Colonic mucosa (tissue), 4 donors: ENCODE measurements at places on chromosomes 7 and 10. TPM values are rescaled to one million over a fixed set of nuclear protein-coding genes. Genes with fewer than 3 reads are reported as not detected.

DNA sequence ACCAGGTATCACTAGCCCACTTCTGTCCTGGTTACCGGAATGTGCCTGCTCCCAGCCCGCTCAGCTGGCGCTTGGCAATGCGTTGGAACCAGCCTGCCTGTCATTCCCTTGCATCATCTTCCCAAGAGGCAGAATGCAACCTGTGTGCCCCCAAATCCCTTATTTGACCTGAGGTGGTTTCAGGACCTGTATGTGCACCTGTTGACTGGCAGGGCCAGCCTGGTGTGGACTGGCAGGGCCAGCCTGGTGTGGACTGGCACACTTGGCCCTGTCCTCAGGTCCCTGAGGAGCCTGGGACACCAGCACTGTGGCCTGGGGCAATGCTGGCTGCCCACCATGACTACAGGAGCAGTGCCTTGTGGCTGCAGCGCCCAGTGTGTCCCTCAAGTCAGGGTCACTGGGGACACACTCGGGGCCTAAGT lies 38.2 kb downstream of the ZNF467 start:
- DNase-seq, result no peak

DNA sequence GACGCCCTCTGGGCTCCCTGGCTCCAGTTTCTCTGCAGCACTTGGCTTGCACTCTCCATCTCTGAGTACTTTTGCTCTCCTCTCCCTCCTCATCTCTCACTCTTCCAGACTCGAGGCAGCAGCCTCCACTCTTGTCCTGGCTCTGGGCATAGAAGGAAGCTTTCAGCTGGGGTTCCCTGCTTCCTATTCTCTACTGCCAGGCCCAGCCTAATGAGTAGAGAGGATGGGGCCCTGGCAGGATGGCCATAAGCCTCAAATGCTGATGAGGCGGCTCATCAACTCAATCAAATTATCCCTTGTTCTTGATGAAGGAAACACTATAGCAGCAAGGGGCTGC lies 55.8 kb downstream of the NEURL1 start:
- no peak for DNase-seq

DNA sequence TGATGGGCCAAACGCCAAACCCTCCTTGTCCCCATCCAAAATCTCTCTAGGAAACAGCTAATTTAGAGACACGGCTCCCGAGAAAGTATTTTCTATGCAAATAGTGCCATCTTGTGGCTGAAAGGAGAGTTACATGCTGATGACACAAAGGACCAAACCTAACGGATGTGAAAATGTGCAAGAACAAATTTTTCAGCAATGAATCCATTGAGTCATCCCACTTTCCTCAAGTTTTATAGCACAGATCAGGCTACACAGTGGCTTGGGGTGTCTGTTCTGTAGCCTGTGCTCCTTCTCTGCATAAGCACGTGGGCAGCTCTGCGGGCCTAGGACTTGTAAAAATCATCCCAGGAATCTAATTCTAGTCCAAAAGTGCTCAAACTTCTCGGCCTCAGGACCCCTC lies 154.8 kb upstream of the PRR15 start:
- DNase-seq, result peak; percentile 80

- DNase-seq, result no peak
These were observed 62.7 kb downstream of the MAD1L1 start for GRCh38 chr7:2169923-2170575.

GRCh38 chr10:11285171-11285570 lies 267.5 kb downstream of the CELF2 start:
- no peak for DNase-seq

- no peak for DNase-seq
These were observed 12.9 kb upstream of the ZNF736 start for GRCh38 chr7:64300641-64301405.

DNA sequence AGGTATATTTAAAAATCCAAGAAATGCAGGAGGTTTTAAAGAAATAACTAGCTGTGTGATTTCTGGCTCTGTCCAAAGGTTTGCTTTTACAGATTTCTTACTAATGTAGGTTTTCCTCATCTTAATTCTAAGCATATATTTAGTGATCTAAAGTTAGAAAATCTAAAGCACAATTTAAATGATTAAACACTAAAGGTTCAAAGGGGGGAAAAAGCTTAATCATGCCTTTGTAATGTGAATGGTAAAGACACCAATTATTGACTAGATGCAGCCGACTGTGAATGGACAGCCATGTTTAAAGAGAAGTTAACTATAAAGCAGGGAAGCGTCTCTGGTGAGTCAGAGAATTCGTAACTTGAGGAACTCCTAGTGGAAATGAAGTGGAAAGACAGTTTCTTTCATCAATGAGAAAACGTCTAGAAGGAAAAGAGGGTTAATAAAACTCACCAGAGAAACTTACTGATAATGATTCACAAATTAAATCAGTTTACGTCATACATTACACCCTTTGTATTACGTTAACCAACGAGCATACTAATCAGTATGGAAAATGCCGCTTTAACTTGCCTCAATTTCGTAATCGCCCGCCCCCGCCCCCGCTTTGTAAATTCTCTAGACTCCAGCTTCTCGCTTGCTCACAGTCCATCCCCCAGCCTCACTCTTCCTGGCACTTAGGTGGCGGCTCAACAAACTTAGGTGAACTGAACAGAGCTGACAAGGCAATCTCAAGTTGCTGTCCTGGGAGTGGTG lies 1.1 kb upstream of the HBP1 start:
- DNase-seq, result peak; percentile 28

DNA sequence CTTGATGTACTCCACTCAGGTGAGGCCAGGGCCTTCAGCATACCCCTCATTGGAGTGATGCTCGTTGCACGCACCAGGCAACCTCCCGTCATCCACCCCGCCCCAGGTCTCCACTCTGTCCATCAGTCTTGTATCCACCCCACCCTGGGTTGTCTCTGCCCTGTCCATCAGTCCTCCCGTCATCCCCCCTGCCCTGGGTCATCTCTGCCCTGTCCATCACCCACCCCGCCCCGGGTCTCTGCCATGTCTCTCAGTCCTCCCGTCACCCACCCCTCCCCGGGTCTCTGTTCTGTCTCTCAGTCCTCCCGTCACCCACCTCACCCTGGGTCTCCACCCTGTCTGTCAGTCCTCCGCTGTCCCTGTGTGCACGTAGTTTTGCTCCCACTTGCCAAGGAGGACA lies 59.9 kb downstream of the WDR37 start:
- no peak for DNase-seq

DNA sequence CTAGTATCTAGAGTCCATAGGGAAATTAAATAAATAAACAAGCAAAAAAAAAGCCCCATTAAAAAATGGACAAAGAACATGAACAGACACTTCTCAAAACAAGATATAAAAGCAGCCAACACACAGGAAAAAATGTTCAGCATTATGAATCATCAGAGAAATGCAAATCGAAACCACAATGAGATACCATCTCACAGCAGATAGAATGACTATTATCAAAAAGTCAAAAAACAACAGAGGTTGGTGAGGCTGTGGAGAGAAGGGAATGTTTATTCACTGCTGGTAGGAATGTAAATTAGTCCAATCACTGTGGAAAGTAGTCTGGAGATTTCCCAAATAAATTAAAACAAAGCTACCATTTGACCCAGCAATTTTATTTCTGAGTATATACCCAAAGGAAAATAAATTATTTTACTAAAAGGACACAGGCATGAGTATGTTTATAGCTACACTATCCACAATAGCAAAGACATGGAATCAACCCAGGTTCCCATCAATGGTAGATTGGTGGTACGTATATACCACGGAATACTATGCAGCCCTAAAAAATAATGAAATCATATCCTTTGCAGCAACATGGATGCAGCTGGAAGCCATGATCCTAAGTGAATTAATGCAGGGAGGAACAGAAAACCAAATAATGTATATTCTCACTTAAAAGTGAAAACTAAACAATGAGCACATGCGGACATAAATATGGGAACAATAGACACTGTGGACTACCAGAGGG lies 366.5 kb upstream of the SEMA3C start:
- DNase-seq, result no peak

GRCh38 chr7:108283252-108283651 lies 153.1 kb upstream of the LAMB4 start:
- DNase-seq, result no peak

DNA sequence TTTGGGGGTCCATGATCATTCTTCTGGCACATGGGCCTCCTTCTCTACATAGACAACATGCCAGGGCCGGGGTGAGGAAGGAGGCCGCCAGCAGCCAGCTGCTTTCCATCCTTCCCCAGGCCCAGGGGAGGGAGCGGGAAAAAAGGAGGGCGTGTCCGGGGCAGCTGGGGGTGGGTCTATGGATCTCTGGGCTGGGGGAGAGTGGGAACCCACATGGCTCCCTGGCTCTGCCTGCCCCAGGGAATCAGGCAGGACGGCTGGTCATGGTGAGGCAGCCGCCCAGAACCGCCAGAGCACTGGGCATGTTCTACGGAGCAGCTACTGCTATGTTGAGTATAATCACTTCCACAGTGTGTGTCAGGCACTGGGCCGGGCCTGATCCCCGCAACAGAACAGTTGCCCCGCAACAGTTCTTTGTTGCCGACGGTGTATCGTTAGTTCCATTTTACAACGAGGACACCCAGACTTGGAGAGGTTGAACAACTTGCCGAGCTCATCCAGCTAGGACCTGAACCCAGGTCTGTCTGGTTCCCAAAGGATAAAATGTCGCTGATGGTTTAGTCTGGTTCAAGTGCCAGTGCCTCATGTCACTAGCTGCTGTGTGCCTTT lies 6.4 kb upstream of the IRF5 start:
- DNase-seq, result no peak

DNA sequence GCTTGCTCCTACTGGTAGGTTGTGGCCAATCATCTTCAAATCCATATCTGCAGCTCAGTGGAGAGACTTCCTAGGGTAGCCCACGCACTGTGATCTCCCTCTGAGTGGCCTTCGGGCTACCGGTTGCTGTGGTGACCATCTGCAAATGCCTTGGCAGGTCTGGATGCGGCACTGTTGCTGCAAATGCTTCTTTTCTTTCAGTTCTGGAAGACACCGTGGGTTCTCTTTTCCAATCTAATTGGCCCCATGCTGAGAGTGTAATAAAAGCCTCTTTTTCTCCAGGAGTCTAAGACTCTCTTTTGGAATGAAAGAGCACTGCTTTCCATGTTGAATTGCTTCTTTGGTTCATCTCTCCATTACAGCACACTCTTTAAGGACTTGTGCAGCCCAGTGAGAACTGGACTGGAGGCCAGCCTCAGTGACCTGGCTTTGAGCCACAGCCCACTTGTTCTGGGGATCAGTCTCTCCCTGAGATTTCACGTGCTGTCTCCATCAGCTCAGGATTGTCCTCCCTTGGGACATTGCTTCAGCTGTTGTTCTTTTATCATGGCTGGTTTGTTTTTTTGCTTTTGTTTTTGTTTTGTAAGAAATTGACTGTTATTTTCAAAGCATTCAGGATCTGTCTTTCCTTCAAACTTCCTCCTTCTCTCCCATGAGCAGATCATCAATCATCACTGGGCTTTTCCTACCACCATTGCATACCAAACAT lies 286.6 kb downstream of the BMPER start:
- no peak for DNase-seq

DNA sequence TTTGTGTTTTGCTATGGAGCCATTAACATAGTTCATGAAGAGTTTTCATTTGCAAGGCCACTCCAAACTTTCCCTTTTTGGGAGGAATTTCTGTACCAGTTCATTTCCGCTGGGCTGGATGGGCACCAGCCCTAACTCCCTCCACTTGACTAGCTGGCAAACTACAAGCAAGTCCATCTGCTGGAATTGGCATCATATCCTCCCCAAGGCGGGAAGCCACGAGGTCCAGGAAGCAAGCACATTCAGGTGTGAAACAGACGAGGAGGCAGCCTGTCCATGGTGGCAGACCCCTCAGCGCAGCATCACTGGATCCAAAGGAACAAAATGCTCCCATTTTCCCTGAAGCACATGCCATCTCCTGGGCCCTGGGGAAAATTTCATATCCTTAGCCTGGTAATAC lies 125.8 kb downstream of the ABLIM1 start:
- no peak for DNase-seq

DNA sequence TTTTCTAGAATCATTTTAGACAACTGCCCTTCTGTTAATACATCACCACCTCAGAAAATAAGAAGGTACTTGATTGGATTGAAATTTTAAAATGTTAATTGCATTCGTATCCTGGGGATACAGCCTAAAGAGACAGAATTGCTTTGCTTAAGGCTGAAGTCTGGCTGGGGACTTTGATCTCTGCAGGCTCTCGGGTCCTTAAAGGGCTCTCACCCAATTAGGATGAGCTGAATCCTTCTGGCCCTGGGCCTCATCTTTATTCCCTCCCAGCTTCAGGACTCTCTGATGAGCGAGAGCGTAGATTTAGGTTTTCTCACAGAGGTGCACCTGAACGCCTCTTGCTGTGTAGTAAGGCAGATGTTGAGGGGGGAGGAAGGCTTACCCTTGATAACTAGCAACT lies 475.3 kb upstream of the C7orf33 start:
- no peak for DNase-seq

DNA sequence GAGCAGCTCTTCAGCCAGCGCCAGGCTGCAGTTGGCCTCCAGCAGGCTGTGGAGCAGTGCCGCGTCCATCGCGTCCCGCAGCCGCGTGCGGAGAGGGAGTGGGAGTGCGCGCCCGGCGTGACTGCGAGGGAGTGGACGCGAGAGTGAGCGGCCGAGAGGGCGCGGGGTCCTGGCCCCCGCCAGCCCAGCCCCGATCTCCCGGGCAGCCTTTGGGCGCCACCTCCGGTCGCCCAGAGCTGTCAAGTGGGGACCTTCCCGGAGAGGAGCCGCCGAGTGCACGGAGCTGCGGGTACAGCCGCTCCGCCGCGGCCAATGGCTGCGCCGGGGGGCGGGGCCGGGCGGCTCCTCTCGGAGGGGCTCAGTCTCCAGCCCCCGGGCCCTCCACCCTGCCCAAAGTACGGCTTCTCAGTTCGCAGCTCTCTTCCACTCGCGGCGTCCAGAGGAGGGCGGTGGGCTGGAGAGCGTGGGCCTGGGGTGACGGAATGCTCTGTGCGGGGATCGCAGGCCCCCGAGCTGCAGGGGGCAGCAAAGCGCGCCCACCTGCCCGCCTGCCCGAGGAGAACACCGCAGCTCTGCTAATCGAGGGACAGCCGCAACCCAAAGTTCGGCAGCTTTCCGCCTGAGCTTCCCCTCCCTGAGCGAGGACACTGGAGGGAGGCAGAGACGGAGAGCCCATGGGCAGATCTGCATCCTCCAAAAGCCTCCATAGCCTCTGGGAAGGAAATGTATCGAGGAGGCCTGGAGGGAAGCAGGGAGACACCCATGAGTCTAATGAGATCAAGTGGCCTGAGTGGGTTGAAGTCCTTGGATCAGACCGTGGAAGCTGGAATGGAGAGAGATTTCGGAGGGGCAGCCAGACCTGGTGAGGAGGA lies at the start of gene CRHR2:
TSS of gene CRHR2 (minus strand) at position 245 of the 872 bp plus-strand sequence. CDS start at position 69, 176 bp downstream.
- DNase-seq, result no peak

- DNase-seq, result no peak
These were observed 121.8 kb downstream of the KMT2C start for GRCh38 chr7:152313831-152314604.

- DNase-seq, result no peak
These were observed 17.5 kb downstream of the INPP5A start for GRCh38 chr10:132554991-132555647.

TLX1 gene
- total RNA-seq, result 0.52 TPM

TAS2R4 gene
- 0.62 TPM for total RNA-seq

CUEDC2 gene
- total RNA-seq, result 32.1 TPM

IL15RA gene
- 11.5 TPM for total RNA-seq

PVRIG gene
- total RNA-seq, result 0.53 TPM
